ENCODE measurements at places on chromosomes 6 and 20.
A peak's percentile ranks its signal among the peaks of the same experiment; 100 is the strongest.

- DNase-seq: no peak
Observed at GRCh38 chr6:136408204-136408603, 118.6 kb upstream of the BCLAF1 start.

DNA sequence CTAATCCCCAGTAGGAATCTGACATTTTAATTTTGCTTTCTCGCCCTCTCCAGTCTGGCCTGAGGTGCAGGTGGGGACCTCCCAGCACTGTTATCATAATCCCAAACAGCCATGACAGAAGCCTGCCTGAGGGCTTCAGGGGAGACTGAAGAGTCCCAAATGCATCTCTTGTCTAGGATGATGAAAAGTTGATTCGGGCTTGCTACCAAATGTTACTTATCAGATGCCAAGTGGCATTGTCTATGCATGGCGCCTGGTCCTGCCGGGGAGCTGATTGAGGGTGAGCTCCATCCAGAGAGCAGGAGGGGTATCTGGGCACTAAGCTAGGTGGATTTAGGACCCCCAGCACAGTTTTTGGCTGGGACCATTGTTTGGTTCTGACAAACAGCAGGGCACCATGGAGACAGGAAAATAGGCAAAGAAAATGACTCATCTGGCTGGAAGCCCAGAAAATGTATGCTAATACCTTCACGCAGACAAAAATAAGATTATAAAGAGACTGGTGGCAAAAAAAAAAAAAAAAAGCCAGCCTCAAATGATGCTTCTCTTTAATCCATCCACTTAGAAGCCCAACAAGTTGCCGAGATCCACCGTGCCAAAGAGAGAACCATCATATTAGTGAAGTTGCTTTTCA lies 513.7 kb upstream of the SULF2 start:
- DNase-seq: no peak

DNA sequence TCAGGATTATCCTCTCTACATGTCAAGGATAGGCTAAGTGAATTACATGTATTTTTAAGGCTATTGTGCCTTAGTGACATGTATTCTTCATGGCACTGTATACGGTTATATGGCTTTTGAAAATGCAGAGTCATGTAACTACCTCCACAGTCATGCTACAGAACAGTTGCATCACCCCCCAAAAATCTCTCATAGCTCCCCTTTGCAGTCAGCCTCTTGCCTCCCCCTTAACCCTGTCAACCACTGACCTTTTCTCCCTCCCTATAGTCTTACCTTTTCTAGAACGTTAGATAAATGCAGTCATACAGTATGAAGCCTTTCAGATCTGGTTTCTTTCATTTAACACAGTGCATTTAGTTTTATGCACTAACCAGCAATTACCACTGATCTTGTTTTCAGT lies 10.3 kb upstream of the RNF24 start:
- no peak for DNase-seq

DNA sequence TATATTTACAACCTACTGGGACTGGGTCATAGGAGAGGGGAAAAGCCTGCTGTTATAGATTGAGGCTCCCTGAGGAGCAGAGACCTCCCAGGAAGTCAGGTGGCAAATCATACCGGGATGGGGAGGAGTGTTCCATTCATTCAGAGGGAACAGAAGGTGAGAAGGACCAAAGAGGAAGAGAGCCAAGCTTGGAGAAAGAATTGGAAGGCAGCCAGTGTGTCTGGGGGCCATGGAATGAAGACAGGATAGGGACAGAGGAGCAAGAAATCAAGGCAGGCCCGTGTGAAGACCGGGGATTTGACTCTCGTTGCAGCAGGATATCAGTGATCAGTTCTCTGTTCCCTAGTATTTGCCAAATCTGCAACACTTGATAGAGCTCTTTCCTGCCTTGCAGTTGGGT lies 5.7 kb upstream of the ZNF217 start:
- DNase-seq: no peak

- DNase-seq: no peak
Observed at GRCh38 chr6:15036690-15037245, 209.1 kb upstream of the JARID2 start.

GRCh38 chr20:51131811-51132210 lies 108.9 kb upstream of the KCNG1 start:
- no peak for DNase-seq

DNA sequence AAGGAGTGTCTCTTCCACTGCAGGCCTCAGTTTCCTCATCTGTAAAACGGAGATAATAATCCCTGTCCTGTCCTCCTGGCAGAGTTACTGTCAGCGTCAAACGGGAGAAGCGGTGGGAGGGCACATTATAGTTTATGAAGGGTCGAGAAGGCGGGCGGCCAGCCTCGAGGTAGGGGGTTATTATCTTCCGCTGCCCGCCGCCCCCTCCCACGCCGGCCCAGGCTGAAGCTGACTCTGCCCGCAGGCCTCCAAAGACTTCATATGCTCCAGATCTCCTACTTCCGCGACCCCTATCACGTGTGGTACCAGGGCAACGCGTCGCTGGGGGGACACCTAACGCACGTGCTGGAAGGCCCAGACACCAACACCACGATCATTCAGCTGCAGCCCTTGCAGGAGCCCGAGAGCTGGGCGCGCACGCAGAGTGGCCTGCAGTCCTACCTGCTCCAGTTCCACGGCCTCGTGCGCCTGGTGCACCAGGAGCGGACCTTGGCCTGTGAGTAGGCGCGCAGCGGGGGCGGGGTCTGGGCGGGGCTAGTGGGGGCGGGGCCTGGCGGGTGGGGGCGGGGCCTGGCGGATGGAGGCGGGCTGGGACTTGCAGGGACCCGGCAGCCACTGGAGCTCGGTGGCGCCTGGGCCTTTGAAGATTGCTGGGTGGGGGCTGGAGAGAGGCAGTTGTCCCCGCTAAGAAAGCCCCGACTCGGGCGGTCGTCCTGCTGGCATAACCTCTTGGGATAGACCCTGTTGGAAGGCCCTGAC lies 2.8 kb downstream of the PROCR start:
- no peak for DNase-seq

- DNase-seq: no peak
Observed at GRCh38 chr20:61380545-61380915, 128.5 kb downstream of the CDH4 start.

GRCh38 chr20:6583134-6583738 lies 184.2 kb upstream of the BMP2 start:
- peak; percentile 45 for DNase-seq

GRCh38 chr6:129695373-129696027 lies 14.5 kb downstream of the ARHGAP18 start:
- peak; percentile 65 for DNase-seq

DNA sequence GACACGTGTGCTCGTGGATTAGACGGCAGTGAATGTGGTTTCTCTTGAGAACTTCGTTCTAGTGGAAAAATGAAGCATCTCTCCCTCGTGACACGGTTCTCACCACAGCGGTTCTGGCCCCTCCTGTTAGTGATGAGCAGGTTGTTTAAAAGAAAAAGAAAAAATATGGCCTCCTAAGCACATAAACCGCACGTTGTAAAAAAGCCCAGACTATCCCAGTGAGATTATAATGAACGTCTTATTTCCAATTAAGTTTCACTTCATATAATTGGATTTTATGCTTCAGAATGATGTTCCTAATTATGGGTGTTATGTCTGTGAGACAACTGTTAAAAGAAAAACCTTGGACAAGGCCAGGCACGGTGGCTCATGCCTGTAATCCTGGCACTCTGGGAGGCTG lies 74.5 kb upstream of the FRMD1 start:
- DNase-seq: no peak

All from activated CD4-positive, alpha-beta T cell treated with anti-CD3 and anti-CD28 coated beads, Interleukin-2, Interleukin-6, amounts not matched to agents 100 ng/mL and 50 ng/mL, durations not matched to agents 16 hours and 8 hours (primary cell).